ENCODE measurements at places on chromosomes 4 and X. TPM values are rescaled to one million over a fixed set of nuclear protein-coding genes. Genes with fewer than 3 reads are reported as not detected.

Gene PCDH7
- 6.7 TPM for polyA plus RNA-seq

Gene SLC7A11
- 4.7 TPM for polyA plus RNA-seq

Gene CXCL5
- 0.39 TPM for polyA plus RNA-seq

Gene TLR3
- 1.1 TPM for polyA plus RNA-seq

Gene NEIL3
- 7.7 TPM for polyA plus RNA-seq
